Effector memory CD8-positive, alpha-beta T cell (primary cell): ENCODE measurements at places on chromosomes 2 and 18.

DNA sequence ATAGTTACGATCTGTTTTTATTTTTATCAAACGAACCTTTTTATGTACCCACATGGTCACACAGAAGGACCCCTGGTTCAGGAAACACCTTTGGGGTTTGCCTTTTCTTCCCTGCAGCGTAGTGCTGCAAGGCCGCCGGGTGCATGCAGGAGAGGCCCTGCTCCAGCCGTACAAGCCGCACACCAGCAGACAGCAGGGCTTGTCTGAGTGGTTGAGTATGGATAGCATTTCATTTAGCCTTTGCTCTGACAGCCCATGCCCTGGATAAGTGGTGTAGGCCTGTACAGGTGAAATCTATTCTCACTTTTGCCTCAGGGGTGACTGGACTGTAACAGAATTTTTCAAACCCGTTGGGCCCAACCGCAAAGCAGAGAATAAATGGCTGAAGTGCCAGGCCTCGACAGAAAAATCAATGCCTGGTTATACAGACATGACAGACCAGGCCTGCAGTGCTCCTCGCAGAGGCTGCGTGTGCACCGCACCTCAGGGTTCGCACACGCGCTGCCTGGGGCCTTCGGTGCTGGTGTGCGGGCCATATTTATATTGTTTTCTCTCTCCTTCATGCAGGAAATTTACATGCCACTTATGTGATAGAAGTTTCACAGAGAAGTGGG lies 279.1 kb downstream of the ZNF407 start:
- no peak for DNase-seq

DNA sequence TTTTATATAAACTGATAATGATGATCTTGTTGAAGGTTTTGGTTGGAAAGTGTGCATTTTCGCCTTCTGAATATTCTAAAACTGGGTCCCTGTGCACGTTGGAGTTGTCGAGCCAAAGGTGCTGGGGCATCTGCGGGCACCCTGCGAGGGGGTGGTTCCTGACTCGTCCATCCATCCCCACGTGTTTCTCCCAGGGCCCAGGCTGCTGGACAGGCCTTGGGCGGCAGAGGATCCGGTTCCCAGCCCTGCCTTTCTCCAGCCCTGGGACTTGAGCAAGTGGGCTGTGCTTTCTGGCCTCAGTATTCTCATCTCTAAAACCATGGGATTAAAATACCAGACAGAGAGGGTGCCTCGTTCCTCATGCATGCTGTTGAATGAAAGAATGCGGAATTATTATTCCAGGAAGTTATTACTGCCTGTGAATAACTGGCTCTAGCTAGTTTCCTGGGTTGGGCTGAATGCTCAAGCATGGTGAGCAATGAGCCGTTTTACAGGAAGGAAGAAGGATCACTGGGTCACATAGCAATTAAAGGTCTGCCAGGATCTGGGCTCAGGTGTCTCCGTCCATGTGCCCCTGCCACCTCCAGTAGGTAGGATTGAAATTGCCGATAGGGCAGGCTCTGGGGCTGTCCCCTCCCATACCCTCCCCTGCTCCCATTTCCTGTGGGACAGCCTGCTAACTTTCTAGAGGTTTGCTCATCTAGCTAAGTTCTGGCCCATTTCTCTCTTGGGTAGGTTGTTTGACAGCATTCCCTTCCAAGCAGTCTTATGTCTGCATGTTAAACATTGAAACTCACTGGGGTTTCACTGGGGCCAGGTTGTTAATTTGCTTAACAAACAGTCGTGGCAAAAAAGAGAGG lies 77.2 kb upstream of the HS6ST1 start:
- DNase-seq = no peak

DNA sequence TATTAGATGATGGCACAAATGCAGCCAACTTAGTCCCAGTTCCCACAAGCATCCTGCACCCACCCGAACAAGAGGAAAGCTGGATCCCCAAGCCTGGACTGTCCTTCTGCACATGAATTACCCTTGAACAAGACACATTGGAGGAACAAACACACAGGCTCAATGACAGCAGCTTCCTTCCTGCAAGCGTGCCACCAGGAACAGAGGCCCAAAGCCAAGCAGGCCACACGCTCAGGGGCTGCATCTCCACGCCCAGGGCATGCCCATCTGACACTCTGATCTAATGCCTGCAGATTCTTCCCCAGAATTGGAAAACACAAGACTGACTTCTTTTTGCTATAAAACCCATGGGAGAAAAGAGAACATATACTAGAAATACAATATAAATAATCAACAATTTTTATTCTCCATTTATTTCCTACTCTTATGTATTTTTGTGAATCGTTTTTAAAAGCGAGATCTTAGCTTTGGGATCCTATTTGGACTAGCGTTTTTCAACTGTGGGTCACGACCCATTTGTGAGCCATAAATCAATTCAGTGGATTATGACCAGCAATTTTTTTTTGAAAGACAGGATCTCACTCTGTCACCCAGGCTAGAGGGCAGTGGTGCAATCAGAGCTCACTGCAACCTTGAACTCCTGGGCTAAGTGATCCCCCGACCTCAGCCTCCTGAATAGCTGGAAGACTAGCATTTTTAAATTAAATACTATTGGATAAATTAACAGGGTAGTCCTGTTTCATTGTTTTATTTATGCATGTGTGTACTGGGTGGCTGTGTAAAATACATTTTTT lies 34.4 kb downstream of the PSTPIP2 start:
- DNase-seq = no peak

- no peak for DNase-seq
These were observed at the start of gene SRD5A2 for GRCh38 chr2:31580321-31581117. SRD5A2 (minus strand) TSS chr2:31580938; CDS start chr2:31580900, 38 bp downstream.

GRCh38 chr2:46231721-46232120 lies 65.5 kb upstream of the EPAS1 start:
- no peak for DNase-seq

GRCh38 chr2:120316528-120317179 lies 29.3 kb upstream of the INHBB start:
- DNase-seq = no peak

GRCh38 chr2:148531669-148532428 lies 112.7 kb upstream of the EPC2 start:
- no peak for DNase-seq

- DNase-seq = no peak
These were observed 3.6 kb upstream of the MTERF4 start for GRCh38 chr2:241105641-241106040.

DNA sequence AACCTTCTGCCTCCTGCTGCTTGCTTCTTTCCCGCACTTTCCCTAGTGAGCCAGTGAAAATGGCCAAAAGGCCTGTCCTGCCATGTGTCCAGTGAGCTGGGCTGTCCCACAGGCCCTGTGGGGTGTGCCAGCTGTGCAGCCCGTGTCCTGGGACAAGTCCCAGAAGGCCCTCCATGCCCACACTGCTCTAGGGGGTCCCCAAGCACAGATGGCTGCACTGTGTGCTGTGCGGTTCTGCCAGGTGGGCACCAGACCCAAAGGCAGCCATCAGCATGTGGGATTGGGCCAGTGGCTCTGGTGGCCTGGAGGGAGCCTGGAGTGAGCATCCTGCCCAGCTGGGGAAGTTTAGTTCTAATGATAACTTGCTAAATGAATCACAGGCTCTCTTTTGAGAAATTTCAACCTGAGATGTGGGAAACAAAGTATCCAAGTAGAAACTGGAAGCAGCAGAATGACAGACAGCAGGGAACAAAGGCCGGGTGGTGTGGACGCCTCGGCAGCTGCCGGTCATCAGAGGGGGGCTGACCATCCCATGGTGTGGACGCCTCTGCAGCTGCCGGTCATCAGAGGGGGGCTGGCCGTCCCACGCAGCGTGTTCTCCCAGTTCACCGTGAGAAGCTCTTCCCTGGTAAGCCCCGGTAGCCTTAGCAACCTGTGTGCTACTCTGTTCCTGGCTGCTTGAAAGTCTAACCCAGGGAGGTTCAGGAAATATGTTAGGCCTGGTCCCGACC lies 9.9 kb upstream of the CNDP2 start:
- DNase-seq = no peak

DNA sequence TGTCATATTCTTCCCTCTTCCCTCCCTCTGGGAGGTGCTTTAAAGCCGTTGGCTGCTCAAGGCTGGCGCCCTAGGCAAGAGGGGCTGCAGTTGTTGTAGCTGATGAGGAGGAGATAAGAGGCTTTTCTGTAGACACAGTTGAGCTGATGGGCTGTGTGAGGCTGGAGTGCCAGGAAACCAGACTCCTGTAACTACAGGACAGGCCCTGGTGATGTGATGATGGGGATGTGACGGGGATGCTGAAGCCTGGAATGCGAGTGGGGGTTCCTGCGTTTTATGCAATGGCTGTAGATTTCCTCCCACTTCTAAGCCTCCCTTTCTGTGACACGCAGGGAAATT lies 5.7 kb upstream of the EFR3B start:
- DNase-seq = no peak

DNA sequence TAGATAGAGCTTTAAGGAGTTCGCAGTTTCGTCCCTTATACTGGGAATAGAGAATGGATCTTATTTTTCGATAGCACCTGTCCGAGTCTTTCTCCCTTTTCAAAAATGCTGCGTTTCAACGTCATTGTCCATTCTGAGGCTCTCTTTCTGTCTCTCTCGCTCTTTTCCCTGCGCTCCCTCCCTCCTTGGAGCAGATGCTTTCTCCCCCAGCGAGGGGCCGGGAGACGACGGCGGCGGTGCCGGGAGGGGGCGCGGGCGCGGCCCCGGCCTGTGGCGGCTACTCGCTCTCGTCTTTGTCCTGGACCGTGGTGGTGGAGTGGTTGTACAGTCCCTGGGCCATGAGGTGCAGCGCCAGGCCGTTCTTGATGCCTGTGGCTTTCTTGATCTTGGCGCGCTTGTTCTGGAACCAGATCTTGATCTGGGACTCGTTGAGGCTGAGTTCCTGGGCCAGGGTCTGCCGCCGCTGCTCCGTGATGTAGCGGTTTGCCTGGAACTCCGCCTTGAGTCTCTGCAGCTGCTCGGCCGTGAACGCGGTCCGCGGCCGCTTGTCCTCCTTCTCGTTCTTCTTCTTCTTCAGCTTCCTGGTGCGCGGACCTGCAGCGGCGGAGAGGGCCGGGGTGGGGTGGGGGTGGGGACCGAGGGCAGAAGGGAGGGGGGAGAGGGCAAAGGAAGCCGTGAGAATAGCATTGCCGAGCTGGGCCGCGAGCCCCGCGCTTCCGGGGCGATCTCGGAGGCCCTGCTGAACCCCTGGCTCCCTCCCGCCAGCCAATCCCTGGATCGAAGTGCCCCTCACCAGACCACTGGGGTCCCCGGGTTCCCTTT lies 4.6 kb downstream of the EN1 start:
- no peak for DNase-seq

DNA sequence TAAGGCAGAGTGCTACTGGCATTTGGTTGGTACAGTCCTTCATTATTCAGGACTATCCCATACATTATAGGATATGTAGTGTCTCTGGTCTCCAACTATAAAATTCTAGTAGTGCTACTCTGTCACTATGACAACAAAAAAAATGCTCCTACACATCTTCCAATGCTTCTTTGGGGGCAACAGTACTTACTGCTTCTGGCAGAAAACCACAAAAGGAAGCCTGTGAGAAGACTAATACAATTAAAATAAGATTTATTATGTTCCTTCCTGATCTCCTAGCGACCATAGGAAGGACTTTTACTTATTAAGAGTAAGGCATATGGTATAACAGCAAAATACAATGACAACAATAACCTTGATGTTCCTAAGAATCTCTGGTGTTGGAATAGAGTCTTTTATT lies 48.4 kb upstream of the CPO start:
- DNase-seq = no peak

- no peak for DNase-seq
These were observed 455.4 kb upstream of the LRRTM4 start for GRCh38 chr2:77977471-77978063.

- no peak for DNase-seq
These were observed 253.5 kb upstream of the ATP5MC3 start for GRCh38 chr2:175435012-175435411.

GRCh38 chr2:179898873-179899272 lies 37.5 kb upstream of the ZNF385B start:
- no peak for DNase-seq

DNA sequence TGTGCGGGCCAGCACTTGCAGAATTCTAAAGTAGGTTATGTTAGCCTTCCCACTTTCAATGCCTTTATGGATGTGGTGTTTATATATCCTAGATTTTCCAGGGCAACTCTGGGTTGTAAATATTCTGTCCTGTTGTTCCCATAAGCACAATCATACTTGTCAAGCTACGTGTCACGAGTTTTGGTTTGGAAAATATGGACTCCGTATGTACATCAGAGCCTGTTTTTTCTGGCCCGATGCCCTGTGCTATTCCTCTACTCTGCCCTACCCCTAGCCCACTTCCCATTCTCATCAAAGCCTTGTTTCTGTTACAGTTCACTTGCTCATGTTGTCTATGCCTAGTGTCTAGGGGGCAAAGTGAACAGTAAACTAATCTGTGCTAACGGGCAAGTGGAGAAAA lies 27.0 kb upstream of the ZEB2 start:
- DNase-seq = no peak

GRCh38 chr2:130355172-130355577 lies 681 bp upstream of the PTPN18 start:
- no peak for DNase-seq

DNA sequence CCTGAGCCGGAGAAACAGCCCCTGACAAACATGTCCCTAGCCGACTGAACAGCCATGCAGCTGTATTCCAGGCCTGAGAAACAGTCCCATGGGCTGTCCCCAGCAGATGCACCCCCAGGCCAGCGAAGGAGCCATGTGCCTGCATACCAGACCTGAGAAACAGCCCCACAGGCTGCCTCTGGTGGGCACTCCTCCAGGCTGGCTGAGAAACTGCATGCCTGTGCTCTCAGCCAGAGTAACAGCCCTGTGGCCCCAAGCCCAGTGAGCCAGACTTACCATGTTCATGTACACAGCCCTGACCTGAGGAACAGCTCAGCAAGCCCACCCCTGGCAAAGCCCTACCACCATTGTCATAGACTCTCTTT lies 24.8 kb downstream of the BOLL start:
- no peak for DNase-seq
